ENCODE measurements at places on chromosomes 7 and 10.

GRCh38 chr10:72356115-72356514 is 1.4 kb upstream of the DNAJB12 start:
- DNase-seq, result no peak

DNA sequence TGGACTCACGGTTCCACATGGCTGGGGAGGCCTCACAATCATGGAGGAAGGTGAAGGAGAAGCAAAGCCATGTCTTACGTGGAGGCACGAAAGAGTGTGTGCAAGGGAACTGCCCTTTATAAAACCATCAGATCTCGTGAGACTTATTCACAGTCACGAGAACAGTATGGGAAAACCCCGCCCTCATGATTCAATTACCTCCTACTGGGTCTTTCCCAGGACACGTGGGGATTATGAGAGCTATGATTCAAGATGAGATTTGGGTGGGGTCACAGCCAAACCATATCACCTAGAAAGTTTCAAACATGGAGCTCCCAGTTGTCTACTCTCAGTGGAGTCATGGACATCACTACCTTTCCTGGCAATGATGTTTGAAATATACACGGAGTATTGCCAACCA is 49.6 kb downstream of the CYCS start:
- DNase-seq, result no peak

GRCh38 chr10:80471001-80471400 is 16.9 kb downstream of the TSPAN14 start:
- DNase-seq, result no peak

DNA sequence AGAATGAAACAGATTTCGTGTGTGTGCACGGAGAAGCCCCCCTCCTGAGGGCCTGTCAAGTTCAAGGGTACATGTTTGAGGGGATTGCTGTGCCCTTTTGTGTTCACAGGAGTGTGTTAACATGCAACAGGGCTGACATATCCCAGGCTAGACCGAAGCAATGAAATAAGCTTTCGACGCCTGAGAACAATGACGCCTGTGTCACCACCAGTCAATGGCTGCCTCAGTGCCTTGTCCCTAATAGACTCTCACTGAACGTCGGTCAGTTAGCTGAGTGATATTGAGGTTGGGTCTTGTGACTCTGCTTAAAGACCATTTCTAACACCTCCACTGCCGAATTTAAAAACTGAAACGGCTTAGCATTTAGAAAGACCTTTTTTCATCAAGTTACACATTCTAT is 175.2 kb upstream of the TCF7L2 start:
- no peak for DNase-seq

DNA sequence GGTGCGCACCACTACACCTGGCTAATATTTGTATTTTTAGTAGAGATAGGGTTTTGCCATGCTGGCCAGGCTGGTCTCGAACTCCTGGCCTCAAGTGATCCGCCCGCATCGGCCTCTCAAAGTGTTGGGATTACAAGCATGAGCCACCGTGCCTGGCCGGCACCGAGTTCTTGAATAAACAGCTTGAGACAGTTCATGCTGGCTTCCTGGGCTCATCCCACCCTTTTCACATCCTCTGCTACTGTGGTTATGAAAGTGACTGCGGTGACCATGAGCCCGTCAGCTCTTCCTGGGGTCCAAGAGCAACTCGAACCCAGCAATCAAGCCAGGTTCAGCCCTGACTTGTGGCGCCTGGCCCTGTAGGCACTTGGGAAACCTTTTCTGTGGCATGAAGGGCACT is 38.7 kb downstream of the HIP1 start:
- no peak for DNase-seq

DNA sequence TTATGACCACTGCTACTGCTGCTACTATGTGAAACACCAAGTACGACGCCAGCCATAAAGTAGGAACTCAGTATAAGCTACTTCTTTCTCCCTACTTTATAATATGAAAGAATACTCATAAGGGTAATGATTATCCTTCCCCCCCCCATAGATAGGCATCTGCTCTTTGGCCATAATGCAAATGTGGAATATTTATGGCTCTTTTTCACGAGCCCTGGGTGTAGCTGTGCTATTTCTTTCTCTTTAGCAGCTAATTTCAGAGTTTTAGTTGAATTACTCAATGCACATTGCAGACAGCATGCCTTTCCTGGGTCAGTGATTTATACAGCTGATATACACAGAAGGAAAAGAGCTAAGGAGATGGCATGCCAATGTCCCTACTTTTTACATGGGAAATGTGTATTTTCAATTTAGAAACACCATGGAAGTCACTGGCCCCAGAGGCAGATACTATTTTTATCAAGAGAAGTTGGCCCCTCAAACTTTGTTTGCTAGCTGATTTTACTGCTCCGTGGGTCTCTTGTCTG is 234.1 kb upstream of the KIAA1217 start:
- DNase-seq, result no peak

GRCh38 chr10:92846-93245 is 42.4 kb upstream of the ZMYND11 start:
- DNase-seq, result no peak

All from NCI-H2107 (cell line).